ENCODE measurements at places on chromosomes 6 and 20.

DNA sequence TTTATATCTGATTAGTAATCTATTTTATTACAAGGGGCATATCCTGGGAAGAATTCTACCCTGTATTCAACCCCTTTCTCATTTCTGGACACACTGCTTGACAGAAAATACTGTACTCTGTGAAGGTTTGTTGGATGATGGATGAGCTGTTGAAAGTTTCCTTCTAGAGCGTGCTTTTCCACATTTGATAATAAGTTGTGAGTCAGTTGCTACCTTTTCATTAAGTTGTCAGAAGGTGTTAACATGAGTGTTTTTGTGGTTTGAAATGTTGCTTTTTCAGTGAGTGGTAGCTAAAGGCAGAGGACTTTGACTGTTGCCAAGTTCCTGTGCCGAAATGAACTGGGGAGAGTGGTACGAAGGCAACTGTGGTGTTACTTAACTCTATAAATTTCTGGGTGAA is 3.9 kb upstream of the ECI2 start:
- DNase-seq, result no peak

DNA sequence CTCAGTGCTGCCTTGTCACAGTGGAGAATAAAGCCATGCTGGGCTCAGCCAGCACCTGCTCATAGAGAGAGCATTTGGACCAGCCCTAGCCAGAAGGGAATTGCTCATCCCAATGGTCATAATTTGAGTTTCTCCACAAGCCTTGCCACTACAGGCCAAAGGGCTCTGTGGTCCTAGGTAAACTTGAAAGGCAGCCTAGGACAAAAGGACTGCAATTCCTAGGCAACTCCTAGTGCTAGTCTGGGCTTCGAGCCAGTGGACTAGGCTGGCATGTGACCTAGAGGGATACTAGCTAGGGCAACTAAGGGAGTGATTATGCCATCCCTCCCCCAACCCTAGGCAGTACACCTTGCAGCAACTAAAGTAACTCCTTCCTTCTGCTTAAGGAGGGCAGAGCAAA is 516.2 kb downstream of the BCKDHB start:
- no peak for DNase-seq

DNA sequence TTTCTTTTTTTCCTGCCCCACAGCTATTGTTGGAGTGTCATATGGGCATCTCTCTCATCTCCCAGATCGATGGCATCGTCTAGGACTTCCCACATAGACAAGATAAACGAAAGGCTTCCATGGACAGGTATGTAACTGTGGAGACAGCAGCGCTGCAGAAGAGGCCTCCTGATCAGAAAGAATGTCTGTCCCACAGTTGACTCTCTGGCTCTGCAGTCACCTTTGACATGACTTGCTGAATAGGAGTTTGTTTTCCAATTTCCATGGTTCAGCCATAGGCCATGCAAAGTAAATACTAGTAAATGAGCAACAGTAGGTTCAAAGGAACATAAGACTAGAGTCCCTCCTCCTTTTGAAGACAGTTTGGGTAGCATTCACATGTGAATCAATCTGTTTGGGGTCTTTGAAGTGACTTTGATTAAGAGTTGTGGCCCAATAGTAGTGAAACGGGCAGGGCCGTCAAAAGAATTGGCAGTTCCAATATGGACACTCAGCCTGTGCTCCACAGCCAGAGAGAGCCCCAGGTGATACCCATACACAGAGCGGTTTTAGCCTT is 134.7 kb upstream of the IFNGR1 start:
- no peak for DNase-seq

DNA sequence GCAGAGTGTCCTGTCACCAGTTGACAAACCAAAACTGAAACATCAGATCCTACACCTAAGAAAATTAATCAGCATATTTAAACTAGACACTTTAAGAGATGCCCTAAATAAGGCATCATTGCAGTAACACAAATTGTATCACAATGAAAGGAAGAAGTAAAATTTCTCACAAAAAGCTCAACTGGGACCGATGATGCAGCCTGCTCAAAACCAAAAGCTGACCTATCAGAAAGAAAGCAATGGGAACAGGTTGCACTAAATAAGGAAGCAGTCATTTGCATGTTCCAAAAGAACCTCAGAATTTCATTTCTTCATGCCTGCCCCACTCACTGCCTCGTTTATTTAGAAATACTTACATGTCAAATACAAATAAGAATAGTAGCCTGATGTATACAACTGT is 12.1 kb downstream of the HIVEP2 start:
- no peak for DNase-seq

DNA sequence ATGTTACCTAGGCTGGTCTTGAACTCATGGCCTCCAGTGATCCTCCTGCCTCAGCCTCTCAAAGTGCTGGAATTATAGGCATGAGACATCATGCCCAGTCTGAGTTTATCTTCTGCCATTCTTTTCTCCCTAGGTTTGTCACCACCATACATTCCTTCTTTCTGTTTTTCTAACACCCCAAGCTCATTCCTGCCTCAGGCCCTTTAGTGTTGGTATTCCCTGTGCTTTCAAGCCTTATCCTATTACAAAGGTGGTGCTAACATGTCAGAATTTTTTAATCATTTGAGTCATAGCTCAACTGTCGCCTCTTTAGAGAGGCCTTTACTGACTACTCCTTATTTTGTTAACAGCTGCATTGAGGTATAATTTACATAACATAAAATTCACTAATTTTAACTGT is 221.1 kb upstream of the PRSS16 start:
- DNase-seq, result no peak

DNA sequence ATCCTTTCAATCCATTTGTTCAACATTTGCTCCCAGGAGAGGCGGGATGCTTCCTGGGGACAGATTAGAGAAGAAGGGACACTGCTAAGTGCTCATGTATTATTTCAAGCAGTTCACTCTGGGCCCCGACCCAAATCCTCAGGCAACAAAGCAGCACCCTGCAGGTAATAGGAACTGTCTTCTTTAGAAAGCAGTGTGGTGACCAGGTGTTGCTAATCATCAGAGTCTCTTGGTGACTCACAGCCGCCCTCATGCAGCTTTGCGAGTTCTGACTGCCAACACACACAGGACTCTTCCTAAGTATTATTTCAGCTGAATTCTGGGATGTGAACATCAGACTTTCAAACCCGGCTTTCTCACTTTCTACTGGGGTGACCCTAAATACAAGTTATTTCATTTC is 356.4 kb downstream of the PRKN start:
- no peak for DNase-seq

- DNase-seq, result no peak
These were observed 2.2 kb upstream of the CNR1 start for GRCh38 chr6:88168362-88168761.

DNA sequence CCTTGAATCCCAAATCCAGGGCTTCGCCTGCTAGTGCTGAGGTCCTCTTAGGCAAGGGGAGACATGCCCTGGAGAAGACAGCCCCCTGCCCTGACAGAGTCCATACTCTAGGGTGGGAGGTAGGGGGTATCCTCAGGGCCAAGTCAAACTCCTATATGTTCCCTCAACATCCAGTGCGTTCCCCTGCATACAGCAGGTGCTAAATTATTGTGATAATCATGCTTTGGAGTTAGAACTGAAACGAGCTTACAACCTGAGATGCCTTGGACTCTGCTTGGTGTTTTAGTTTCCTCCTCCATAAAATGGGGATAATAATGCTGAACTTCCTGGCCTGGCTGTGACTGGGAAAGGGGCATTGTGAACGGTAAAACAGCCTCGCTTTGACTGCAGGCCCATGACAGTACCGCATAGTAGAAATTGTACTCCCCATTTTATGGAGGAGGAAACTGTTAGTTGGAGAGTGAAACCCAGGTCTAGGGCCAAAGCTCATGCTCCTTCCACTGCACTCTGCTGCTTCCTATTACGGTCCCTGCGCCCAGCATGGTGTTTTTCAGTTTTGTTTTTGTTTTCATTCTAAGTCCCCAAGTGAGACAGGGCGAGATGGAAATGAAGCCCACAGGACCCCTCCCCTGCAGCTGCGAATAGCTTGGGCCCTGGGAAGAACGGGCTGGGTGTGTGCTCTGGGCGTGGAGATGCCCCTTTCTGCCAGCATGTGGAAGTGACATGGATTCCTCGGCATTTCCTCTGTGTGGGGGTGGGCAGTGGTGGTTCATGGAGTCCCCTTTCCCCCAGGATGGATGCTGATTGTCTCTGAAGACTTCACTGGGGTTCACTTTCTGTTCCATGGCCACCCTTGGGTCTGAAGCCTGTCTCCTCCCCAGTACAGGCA is 162.5 kb downstream of the VEGFA start:
- no peak for DNase-seq

DNA sequence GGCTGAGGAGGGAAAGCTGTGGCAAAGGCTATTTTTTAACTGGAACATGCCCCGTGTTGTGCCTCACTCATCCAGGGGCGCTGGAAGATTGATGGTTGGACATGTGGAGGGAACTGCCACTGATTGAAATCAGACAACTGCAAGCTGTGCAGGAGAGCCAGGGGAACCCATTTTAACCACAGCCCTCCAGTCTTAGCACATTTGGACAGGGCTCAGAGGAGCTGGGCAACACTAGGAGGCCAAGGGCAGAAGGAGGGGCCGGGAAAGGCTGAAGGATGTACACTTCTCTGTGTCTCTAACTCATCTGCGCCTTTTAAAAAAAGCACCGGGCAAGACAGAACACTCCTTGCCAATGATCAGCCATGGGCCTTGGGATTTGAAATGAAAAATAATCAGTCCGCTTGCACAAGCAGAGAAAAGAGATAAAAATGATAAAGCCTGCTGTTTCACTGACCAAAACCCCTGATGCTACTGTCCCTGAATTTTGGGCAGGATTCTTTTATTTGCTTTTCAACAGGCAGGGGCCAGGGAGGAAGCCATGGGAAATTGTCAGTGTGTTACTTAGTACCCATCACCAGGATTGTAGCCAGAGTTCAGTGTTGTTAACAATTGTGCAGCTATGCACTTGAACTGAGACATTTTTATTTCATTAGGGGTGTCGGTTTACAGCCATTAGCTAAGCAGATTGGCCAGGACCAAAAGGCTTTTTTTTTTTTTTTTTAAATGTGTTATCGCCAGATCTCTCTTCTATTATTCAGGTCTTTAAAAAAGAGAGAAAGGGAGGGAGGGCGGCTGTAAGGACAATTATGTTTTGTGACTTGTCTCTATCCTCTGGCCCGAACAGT is 109.3 kb upstream of the EYA4 start:
- DNase-seq, result no peak

DNA sequence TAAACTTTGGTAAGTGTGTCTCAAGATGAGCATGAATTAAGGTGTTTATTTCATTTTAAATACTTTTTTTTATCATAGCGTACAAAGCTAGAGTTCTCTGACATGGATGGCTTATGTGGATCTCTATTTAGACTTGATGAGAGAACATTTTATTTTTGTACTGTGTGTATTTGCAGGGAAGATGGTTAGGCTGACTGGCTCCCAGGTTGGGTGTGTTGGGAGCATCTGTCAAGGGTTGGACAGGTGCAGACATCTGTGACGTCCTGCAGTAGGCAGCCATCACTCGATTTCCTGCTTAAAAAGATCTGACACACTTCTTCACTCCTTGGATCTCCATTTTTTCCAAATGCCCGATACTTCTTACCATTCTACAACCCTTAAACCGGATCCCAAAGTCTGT is 221.9 kb upstream of the QKI start:
- DNase-seq, result no peak

DNA sequence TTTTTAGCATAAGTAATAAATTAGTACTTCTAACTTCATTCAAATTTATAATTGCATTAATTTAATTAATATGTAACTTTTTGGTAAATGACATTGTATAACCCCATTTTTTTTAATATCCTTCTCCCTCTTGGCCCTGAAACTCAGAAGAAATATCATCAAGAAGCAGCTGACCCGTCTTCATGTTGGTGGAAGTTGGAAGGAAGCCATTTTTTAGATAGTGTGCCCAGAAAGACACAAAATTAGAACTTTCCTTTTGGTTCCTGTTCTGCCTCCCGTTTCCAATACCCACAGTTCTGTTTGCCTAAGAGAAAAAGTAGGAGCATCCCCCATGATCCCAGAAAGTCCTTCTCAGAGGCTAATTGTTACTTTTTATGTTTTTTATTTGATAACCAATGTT is 65.5 kb downstream of the PLCB4 start:
- no peak for DNase-seq

- no peak for DNase-seq
These were observed 84.2 kb downstream of the EZR start for GRCh38 chr6:158735009-158735408.

- no peak for DNase-seq
These were observed 202.4 kb downstream of the FARS2 start for GRCh38 chr6:5463690-5464089.

GRCh38 chr6:85468326-85468725 is 18.4 kb downstream of the NT5E start:
- DNase-seq, result no peak

DNA sequence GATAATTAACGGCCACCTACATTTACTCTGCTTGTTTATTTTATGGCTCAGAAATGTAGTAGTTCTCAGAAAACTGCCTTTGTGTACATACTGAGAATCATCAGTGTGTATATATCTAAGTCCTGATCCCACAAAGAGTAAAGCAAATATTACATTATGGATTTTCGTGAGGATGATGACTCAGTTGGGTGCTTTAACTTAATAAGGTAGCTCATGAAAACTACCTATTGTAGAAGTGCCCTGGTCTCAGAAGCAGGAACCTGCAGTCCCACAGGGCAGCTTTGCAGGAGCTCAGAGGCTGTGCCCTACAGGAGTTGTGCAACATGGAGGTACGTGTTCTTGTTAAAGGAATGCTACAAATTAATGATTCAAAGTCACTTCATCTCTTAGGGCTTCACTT is 108.2 kb downstream of the PLG start:
- DNase-seq, result no peak

GRCh38 chr6:116144605-116145004 is 18.7 kb upstream of the COL10A1 start:
- DNase-seq, result no peak

DNA sequence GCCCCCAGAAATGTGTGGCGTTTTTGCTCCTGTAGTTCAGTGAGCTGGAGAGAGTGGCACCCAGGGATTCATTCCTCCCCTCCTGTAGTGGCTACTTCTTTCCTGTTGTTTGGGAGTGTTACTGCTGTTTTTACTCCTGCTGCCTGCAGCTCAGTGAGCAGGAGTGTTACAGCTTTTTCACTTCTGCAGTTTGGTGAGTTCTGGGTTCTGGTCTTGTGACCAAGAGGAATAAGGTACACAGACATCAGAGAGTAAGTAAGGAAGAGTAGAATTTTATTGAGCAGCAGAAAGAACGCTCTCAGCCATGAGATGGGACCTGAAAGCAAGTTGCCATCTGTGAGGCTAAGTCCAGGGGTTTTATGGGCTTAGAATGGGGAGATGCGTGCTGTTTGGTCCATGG is 966.3 kb upstream of the CITED2 start:
- DNase-seq, result no peak

Measured in GM18507 (cell line).